ENCODE measurements at places on chromosomes 16 and 17.

- no peak for DNase-seq
Observed at GRCh38 chr16:53964145-53964790, 260.3 kb downstream of the FTO start.

DNA sequence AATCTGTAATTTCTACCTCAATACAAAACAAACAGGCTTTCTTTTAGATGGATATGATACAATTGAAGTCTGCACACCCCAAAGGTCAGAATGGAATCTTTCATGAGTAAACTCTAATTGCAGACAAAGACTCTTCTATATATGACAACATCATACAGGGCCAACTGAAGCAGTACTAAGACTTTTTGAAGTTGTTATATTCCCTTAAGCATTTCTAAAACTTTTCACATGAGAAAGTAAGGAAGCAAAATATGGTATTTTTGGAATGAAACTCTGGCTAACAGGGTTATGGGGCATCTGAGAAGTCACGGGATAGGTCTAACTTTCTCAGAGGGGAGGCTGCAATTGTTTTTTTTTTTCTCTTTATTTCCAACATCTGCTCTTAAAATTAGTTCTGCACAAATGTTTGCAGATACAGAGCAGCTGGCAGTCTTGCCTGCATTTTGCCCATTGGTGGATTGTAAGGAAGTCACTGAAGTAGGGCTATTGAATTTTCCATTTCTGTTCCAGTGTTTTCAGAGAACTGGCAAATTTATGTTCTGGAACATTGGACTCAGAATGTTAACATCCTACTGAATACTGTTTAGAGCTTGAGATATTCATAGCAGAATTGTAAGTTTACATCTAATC lies 59.1 kb downstream of the SSH2 start:
- no peak for DNase-seq

DNA sequence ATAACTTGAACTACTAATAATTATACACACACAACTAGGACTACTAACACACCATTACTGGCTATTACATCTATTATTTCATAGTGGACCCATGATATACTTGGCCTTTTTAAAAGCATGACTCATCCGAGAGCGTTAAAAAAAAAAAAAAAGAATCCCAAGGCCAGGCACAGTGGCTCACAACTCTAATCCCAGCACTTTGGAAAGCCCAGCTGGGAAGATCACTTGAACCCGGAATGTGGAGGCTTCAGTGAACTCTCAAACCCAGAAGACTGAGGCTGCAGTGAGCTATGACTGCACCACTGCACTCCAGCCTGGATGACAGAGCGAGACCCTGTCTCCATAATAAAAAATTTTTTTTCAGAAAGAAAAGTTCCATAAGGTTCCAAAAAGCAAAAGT lies 3.1 kb downstream of the GLG1 start:
- no peak for DNase-seq

DNA sequence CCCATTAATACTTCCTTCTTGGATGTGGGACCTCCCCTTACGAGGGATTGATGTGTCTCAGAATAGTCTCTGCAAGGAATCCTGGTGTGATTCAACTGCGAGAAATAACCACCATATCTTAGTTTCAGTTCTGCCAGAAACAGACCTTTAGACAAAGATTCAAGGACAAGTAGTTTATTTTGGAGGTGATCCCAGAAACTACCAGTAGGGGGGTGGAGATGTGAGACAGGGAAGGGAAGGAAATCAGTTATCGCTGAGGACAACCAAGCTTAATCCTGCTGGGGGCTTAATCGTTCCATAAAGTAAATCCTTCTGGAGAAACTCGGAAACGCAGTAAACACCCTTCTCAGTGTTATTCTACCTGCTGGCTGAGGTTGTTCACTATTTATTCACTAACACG lies 5.0 kb upstream of the SDR42E1 start:
- DNase-seq: no peak

GRCh38 chr16:4387781-4388180 lies 16.1 kb downstream of the VASN start:
- no peak for DNase-seq

DNA sequence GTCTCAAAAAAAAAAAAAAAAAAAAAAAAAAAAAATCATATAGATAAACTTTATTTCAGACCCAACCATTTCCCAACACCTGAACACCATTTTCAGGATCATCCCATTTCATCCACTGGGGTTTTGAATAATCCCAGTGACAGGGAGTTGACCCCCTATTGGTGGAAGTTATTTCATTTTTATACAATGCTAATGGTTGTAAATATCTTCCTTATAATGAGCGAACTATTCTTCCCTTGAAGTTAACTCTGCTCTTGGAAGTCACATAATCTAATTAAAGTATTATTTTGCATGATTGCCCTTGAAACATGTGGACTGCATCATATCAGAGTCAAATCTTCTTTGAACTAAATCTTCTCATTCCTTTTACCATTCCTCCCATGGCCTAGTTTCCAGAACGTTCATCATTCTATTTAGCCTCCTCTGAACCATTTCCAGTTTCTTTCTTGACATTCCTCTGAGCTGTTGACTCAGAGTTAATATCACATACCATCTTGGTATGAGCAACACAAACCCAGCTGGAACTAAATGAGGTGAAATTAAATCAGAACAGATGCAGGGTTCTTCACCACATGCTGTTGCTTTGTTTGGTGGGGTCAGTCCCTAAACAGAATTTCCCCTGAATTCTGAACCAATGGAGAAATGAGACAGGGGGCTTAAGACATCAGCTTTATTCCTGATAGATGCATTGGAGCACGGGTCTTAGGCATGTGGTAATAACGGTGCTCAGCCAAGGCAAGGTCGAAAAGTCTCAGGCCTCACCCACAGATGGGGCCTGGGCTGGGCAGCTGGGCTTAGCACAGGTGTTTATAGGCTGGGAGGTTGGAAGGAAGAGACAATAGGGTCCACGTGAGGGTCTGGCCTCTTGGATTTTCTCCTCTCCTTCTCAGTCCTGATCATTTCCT lies 8.9 kb downstream of the HSD17B2 start:
- no peak for DNase-seq

DNA sequence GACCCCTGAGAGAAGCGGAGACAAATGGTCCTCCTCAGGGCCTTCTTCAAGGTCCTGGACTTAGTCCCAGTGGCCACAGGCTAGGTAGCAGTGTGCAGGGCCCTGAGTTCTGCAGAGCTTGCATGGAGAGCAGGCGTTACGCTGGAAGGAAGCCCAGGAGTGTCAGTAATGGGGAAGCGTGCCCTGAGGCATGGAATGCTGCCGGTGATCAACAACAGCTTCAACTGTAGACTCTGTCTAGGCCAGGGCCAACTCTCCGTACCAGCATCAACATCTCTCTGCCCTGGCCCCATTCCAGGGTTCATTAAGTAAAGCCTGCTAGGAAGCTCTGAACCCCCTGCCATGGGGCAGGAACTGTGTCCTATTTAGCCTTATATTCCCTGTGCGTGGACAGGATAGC lies 568 bp upstream of the TNK1 start:
- no peak for DNase-seq

DNA sequence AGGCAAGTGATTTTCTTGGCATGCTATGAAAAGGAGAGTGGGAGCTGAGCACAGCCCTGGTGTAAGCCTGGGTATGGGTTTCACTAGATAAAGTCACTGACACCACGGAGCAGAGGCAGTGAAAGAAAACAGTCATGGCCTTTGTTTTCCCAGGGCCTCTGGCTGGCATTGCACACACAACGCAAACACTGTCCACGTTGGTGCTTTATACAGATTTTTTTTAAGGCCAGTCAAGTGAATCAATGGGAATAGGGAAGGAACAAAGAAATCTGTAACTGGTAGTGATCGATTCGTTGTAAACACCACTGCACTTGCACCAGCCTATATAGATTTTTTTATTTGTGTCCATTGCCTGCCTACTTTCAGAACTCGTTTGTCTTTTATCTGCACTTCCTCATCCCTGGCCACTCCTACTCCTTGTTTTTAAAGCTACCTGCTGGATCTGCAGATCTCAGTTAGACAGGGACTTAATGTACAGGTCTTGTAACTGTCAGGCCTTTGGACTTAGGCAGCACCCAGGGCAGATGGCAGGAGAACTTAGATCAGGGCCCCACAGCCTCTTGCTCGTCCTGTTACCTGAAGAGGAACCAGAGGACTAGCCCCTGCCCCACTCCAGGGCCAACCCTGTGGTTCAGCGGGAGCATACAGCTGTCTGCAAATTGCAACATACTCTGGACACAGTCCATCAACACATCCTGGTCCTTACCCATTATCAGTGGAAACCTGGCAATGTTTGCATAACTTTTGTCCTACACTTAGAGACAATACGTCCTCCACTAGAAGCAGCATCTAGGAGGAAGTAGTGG lies 10.6 kb upstream of the TMIGD1 start:
- no peak for DNase-seq

- no peak for DNase-seq
Observed at GRCh38 chr16:8565498-8565897, 24.8 kb downstream of the TMEM114 start.

- DNase-seq: no peak
Observed at GRCh38 chr17:76026714-76027158, 370 bp downstream of the EVPL start.

GRCh38 chr17:4980644-4981216 lies 6.7 kb downstream of the CAMTA2 start:
- DNase-seq: no peak

DNA sequence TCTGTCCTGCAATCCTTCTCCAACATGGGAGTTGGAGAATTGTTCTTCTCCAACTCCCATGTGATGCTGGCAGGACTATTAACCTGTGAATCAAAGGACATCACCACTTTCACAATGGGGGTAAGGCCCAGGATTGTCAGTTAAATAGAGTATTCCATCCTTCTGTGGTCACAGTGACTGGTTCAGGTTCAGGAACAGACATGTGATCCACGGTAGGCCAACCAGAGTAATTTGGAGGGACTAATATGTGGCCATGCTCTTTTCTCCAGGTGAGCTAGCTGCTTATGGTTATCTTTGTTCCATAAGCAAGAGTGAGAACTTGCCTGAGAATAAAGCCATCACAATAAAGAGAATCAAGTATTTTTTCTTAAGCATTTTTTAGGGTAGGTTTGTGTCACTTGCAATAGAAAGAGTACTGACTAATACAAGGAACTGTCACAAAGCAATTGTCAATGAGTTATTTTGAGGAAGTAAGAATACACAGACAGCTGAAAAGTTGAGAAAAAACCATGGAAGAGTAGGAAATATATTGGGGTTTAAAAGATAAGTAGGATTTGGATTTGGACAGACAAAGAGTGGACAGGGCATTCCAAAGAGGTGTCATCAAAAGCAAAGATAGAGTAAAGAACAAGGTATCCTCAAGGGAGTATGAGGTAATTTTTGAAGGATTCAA lies 63.4 kb downstream of the BRIP1 start:
- DNase-seq: no peak
